NCI-H1092 (cell line): ENCODE measurements at places on chromosomes 11 and 22.

- no peak for DNase-seq
Observed at GRCh38 chr11:7572001-7572712, 58.4 kb downstream of the PPFIBP2 start.

- no peak for DNase-seq
Observed at GRCh38 chr11:114326151-114326550, 30.0 kb downstream of the NNMT start.

DNA sequence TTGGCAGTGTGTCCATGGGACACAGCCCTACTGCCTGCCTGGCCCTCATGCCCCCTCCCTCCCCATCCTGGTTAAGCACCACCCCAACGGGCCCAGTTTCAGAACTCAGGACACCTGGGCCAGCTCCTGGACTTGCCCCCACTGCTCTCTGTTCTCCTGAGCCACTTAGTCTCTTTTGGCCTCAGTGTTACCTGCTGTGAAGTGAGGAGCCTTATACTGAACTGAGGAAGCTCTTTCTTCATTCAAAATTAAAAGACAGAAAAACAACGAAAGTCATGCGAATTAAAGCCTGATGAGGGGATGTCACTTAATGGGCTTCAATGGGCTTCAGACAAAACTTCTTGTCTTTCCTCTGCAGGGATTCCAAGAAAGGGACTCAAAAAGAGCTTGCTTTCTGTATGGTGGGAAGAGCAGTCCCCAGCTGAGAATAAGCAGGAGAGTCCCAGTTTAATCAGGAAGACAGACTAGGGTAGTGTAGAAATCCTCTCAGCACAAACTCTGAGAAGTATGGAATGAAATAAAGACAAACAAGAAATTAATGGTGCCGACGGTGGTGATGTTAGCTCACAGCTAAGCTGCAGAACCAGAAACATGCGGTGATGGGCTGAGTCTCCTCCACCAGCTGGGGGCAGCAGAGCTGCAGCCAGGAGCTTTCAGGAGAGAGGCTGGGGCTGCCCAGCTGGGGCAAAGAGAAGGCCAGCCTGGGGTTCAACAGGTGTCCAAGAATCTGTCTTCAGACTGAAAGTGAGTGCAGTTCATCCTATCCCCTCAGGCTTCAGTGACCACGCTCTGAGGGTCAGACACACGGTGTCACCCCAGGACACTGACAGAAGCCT is 101.0 kb downstream of the GGTLC2 start:
- no peak for DNase-seq

DNA sequence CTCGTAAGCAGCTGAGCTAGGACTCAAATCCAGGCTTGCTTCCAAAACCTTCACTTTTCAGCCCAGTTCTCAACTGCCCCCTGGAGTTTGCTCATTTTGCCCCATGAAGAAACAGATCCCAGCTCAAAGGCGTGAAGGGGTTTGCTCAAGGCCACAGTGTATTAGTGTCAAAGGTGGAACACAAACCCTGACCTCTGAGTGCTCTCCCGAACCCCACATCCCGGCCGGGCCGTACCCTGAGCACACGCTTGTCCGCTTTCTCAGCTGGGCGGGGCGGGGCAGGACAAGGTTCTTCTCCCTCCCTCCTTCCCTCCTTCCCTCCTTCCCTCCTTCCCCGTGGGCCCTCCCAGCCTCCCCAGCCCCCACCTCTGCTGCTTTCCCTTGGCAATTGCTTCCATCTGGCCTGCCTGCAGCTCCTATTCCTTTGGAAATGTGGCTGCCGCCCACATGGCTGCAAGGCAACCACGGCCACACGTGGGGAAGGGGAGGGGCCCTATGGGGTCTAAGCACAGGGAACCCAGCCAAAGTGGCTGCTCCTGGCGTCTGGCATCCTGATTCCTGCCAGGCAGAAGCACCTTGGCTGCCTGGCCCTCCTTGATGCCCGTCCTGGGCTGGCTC is 4.1 kb downstream of the ST3GAL4 start:
- DNase-seq, result peak; percentile 66

DNA sequence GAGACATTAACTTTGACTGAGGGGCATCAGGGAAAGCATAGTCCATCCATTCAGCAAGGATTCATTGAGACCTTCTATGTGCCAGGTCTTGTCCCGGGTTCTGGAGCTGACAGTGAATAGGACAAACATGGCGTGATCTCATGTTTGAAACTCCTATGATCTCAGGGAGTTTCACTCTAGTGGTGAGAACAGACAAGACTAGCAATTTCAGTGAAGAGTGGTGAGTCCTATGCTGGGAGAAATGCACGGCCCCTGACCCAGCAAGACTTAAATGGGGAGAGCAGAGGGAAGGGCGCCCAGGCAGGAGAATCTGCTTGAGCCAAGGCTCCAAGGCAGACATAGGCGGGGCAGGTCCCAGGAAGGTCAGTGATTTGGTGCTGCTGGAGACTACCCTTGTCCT is 155.7 kb downstream of the CEP164 start:
- DNase-seq, result no peak

- DNase-seq, result no peak
Observed at GRCh38 chr22:23302171-23303002, 122.1 kb downstream of the BCR start.

DNA sequence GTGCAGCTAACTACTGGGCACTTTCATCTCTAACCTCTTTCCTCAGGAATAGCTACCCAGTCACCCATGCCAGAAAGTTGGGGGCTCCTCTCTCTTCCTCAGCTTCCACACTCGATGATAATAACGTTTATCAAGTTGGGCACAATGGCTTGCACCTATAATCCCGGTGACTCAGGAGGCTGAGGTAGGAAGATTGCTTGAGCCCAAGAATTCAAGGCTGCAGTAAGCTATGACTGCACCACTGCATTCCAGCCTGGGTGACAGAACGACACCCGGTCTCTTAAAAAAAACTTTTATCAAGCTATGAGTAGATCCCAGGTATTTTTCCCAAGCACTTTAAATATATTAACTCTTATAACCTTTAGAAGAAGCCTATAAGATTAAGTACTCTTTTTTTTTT is 2.0 kb downstream of the SF3A1 start:
- no peak for DNase-seq

GRCh38 chr11:111633248-111633647 is 31.0 kb downstream of the SIK2 start:
- DNase-seq, result no peak

DNA sequence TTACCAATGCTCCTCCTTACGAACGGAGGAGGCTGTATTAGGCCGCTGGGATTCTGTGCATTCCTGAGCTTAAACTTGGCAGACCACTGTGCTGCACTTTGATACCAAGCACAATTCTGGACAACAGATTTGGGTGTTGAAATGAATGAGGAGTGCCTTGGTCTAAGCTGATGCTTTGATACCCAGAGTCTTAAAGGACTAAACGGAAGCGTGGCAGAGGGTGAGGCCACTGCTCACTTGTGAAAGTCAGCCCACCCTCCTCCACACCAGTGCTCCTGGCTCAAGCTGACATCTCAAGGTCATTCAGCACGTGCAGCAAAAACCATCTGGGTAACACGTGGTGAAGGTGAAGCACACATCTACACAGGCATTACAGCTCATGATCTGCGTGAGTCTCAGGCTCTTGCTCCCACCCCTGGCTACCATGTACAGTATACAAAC is 85.9 kb downstream of the MICAL3 start:
- DNase-seq, result no peak

- DNase-seq, result no peak
Observed at GRCh38 chr22:49090061-49090852, 737.4 kb downstream of the BRD1 start.

DNA sequence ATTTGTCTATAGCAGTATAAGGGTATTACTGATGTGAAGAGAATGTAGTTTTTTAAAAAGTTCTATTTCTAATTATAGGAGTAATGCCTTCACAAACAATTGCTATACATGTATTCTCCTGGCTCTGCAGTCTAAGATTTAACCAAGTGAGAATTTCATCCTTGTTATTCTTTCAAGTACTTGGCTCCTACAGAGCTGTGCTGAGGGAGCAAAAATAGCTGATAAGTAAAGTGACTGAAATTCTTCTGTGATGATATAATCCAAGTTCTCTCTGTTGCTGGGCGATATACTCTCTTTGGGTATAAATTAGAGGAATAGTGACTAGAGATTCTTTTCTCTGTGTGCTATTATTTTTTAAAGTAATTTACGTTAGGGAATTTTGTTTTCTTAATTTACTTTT is 68.0 kb downstream of the PGR start:
- no peak for DNase-seq
